ENCODE measurements at places on chromosomes 2 and 18.

DNA sequence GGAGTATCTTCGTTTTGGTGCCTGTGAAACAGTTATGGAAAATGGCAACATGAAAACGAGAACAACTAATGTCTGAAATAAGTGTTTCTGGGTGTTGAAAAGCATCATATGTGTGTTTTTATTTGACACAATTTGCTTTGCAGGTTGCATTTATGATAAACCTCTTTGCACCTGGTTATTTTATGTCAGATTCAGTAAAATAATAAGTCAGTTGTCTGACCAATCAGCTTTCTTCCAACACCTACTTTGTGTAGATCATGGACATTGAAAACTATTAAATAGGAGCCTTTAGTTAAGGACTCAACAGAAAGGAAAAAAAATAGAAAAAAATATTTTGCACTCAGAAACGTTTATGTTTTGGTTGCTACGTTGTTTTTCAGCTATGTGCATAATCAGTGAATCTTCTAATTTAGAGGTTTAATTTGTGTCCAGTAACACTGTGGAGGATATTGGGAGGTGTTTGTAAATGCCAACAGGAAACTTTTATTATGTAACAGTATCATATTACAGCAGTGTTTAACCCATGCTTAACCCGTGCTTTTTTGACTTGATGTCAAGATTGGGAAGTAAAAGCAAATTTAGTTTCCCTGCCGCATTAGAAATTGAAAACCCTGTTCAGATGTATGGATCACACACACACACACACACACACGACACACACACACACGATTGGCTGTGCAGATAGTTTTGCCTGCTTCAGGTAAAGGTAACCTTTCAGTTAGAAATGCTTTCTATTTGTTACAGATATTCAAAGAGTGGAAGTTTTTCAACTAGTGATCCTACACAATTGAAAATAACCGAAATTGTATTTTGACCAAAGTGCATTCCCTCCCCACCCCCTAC, 2.6 kb downstream of the PKP4 start:
- no peak for ATAC-seq

GRCh38 chr2:215479121-215479520, 43.3 kb upstream of the FN1 start:
- ATAC-seq, result no peak

DNA sequence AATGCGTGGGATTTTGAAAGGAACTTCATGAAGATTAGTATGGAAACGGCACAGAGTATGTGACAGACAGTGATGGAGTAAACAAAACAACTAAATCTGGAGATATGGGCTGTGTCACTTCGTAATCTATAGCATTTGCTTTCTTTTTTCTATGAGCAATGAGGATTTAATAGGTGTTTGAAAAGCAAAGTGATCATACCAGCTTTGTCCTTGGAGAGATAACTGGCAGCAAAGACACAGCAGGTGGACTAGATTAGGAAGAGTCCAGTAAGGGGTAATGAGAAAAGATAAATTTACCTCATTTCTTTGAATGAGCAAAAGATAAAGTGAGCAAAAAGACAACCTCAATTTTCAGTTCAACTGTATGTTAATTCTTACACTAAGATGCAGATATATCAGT, 199.0 kb downstream of the LRP1B start:
- no peak for ATAC-seq

GRCh38 chr2:160491911-160492371, 1.7 kb downstream of the RBMS1 start:
- ATAC-seq, result peak; percentile 20

GRCh38 chr2:44285174-44285573, 9.9 kb downstream of the SLC3A1 start:
- ATAC-seq, result no peak

- no peak for ATAC-seq
Measured at GRCh38 chr2:3301001-3301400, 76.6 kb downstream of the EIPR1 start.

DNA sequence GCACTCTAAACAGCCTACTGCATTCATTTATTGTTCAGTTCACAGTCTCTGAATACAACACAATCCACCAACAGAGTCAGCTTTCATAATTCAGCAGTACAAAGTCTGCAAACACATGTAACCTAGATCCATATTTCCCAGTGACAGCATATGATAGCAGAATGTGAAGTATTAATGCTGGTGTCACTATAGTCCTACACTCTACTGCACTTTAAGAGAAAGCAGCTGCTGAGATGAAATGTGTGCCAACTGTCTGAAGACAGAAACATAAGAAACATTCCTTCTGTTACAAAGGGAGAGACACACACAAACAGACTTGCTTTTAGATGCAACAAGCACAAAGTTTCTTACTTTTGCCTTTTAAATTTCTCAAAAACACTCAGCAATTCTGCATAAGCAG, 441.8 kb downstream of the ZEB2 start:
- no peak for ATAC-seq

DNA sequence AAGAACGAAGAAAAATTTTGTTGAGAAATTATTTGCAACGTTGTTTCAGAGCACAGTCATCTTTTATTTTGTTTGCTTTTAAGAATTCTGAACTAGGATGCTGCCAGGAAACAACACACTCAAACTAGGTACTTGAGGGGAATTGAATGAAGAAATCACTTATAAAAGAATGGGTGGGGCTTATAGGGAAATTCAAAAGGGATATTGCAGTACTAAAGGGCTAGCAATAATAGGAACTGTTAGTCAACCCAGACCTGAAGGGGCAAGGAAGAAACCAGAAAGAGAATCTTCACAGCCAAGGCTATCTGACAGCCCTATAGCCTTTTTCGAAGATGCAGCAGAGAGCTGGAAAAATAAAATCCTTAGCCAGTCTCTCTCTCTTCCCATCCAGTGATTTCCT, 179.3 kb downstream of the RPRM start:
- no peak for ATAC-seq

- ATAC-seq, result no peak
Measured at GRCh38 chr2:25929789-25930473, 51.6 kb upstream of the ASXL2 start.

GRCh38 chr18:9827793-9828505, 57.8 kb upstream of the TXNDC2 start:
- peak; percentile 21 for ATAC-seq

GRCh38 chr18:70195014-70195614, 10.4 kb downstream of the RTTN start:
- no peak for ATAC-seq

DNA sequence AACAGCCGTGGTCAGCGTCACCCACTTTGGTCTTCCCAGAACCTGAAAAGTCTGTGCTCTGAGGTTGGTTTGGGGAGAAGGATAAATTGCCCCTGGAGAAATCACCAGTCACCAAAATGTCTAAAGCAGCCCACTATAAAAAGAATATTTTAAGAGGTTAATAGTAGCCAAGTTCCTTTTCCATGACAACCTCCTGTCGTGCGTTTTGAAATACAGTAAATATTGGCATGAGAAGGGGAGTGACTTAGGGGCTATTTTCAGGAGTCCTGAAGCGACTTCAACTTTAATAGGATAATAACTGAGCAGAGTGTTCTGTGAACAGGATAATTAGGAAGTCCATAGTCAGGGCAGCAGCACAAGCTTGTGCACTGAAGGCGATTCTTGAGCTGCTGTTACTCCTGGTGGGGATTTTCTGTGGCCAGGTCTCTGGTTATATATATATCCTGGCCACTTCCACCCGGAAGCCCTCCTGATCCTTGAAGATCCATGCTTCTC, 49.3 kb downstream of the RNF144A start:
- no peak for ATAC-seq

DNA sequence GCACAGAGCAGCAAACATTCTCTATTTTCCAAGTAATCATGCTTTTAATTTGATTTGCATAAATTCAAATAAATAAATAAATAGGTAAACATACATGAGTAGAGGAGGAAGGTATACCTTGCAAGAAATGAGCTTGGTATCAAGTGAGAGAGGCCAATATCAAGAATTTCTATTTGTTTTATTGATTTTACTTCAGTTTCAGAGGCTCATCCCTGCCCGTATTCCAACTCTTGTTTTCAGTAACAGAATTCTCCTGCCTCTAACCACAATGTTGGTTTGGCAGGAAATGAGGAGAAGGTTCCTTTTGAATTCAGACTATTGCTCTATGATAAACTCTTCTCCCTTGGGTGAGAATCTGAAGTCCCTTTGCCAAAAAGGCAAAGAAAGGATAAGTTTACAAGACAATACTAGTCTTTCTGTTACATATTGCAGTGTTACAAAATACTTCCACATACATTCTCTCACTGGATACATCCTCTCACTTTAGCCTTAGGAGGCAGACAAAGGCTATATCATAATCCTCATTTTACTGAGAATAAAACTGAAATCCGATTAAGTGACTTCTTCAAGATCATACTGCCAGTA, 68.3 kb upstream of the ZNF397 start:
- no peak for ATAC-seq

- no peak for ATAC-seq
Measured at GRCh38 chr2:235839974-235840373, 328.2 kb downstream of the GBX2 start.

DNA sequence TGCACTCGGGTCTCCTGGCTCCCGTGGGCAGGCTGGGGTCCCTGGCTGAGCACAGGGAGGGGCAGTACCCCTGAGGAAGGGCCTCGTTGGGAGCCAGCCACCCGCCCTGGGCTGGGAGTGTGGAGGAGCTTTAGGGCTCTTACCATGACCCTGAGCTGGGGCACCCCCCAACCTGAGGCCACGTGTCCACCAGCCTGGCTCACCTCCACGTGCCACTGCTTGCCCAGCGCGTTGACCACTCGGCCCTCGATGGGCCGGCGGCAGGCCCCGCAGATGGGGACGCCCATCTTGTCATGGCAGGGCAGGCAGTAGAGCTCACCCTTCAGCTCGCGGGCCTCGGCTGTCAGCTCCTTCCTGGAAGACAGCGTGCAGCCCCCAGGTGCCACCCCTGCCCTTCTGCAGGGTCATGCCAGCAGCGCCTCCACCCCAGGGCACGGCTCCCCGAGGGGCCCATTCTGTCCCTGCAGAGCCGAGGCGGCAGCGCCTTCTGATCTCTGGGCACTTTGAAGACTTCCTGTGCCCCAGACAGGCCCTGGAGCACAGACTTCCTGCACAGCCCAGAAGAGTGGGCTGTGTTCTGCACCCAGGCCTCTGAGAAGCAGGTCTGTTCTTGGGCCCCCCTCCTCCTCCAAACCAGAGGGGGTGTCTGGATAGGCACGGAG, 4.0 kb upstream of the GPR17 start:
- ATAC-seq, result no peak

GRCh38 chr18:78319961-78320360, 659.7 kb upstream of the SALL3 start:
- ATAC-seq, result no peak

- no peak for ATAC-seq
Measured at GRCh38 chr18:59993560-59993959, 93.8 kb downstream of the PMAIP1 start.

DNA sequence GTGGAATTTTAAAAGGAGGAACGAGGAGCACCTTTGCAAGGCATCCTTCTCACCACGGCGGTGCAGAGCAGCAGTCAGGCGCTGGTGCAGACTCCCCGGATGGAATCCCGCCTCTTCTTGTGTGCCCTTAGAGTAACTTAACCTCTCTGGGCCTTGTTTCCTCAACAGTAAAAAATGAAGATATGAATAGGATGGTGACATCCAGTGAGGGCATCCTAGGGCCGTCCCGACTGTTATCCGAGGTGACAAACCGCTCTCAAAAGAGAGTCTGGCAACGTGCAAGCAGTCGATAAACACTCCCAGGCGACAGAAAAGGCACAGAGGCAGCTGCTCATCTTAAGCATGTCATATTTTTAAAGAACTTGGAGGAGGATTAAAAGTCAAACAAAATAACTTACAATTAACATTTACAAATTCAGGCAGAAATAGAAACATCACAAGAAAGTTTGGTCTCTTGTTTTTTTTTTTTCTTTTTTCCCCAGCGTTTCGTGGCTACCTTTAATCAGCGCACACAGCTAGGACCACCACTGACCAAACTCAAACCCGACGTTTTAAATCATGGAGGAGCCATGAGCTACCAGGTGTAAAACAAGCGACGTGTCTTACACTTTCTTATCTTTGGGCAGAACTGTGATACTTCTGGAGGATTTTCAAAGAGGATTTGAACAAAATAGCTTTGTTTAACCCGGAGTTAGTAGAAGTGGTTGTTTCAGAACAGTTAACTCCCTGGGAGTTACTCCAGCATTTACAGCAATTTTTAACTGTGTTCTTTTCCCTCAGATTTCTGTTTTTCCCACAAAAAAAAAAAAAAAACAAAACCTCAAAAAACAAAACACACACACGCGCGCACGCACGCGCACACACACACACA, 2.1 kb downstream of the MBP start:
- ATAC-seq, result no peak

DNA sequence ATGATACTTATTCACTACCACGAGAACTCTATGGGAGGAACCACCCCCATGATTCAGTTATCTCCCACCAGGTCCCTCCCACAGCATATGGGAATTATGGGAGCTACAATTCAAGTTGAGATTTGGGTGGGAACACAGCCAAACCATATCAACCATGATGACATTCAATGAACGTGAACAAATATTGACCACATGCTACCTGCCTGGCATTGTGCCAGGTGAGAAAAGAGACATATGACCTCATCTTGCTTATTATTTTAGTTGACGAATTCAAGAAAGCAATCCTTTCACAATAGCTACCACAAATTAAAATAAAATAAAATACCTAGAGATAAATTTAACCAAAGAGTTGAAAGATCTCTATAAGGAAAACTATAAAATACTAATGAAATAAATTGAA, 286.5 kb upstream of the CRIM1 start:
- ATAC-seq, result no peak

DNA sequence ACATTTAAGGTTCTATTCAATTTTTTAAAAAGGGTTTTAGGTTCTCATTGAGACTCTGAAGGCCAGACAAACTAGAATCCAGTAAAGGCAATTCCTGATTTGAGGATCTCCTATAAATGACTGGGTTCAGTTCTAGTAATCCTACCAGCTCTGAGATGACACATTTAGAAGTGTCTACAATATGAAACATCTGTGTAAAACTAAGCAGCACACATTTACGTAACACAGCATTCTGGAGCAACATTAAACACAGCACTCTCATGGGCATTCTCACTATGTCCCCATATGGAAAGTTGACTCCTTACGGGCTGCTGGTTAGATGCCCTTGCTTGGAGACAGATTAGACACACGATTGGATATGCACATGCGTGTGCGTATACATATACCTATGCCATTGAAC, 114.4 kb downstream of the ZNF385B start:
- peak; percentile 66 for ATAC-seq

GRCh38 chr2:119142824-119143223, 15.7 kb downstream of the C1QL2 start:
- ATAC-seq, result no peak

- no peak for ATAC-seq
Measured at GRCh38 chr18:22221350-22221749, 52.0 kb downstream of the GATA6 start.

DNA sequence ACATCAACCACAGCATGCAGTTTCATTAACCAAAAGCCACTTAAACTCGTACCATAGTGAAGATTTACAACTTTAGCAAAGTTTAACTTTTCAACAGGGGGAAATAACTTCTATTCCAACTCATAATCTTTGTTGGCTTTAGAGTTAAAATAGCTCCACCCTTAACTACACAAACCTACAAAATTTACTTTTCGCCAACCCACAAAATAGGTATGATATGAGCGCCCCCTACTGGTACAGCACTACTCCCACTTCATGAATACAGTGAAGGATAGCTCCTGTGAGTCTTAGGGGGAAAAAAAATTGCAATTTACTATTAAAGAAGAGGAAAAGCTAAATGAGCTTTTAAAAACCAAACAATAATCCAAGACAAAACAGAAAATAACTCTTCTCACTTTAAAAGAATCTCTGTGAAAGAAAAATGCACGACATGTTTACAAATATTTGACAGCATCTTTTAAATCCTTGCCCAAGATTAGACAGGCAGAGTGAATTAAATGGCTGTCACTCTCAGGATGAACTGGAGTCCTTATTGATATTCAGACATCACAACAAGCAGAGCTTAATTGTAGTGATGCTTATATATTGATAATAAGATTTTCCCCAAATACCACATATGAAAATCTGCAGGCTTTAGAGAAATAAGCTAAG, 32.2 kb downstream of the TMEFF2 start:
- peak; percentile 66 for ATAC-seq
